Nucleus accumbens (tissue), 56 donors: ENCODE measurements at places on chromosomes 12 and 14.

- no peak for DNase-seq
Measured at GRCh38 chr14:33343016-33343415, 404.3 kb downstream of the NPAS3 start.

DNA sequence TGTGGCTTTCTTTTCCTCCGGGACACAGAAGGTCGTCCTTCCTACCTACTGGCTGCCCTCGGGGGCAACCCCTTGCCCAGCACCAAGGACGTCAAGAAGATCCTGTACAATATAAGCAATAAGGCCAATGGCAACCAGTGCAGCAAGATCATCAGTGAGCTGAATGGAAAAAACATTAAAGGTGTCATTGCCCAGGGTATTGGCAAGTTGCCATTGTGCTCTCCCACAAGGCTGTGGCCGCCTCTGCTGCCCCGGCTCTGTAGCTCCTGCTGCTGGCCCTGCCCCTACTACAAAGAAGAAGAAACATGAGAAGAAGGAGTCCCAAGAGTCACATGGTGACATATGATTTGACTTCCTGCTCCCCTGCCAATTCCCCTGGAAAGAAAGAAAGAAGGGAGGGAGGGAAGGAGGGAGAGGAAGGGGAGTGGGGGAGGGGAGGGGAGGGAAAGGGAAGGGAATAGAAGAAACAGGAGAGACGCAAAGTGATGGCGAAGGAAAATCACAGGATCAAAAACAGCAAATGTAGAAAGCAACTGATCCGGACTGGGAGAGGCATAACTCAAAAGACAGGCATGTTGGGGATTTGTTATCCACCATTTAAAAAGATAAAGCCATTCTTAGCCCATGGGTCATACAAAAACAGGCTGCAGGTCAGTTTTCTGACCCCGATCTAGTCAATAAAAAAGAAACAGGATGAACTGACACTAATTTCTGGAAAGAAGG is 61.3 kb upstream of the RESF1 start:
- DNase-seq: no peak

DNA sequence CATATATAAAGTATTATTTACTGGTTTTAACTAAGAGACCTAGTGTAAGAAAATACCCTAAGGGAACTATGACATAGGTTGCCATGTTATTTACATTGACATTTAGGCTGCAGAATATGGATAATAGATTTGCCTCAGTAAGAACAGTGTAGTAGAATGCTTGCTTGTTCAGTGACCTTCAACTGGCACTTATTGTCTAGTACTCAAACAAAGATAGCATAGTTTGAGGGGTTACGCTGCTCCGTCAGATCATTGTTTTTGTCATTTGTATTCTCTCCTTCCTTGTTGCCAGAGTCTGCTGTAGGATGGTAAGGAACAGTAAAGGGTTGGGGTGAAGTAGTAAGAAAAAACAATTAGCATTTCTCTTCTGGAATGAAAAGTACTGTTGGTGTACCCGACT is 33.2 kb downstream of the TOGARAM1 start:
- DNase-seq: no peak

GRCh38 chr12:88398031-88398430 is 182.2 kb downstream of the KITLG start:
- no peak for DNase-seq

GRCh38 chr14:103127861-103128598 is 4.8 kb downstream of the TNFAIP2 start:
- DNase-seq: no peak

DNA sequence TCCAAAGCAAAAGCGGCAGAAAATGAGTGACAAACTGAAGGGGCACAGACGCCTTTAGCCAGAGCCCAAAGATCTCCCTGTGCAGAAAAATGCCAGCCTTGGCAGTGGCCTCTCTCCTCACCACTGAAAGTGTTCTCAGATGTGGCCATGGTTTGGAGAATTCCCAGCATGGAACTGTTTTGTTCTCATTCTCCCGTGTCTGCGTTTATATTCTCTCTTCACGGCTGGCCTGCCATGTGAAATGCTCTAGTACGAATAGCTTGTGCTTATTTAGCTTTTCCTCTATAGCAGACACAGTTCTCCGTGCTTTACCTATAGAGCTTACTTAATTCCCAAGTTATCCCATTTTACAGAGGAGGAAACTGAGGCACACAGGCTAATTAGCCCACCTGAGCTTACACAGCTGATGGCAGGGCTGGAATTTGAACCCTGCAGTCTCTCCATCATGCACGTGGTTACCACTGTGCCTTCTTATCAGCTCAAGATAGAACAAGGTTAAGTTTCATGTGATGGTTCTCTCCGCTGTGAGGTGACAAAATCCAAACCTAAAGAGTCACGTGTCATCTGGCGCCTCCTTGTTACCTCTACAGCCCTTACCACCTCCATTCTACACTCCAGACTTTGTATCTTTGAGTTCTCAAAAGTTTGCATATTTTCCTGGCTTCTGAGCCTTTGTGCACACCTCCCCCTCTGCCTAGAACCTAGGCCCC is 141.6 kb downstream of the GCH1 start:
- DNase-seq: no peak

DNA sequence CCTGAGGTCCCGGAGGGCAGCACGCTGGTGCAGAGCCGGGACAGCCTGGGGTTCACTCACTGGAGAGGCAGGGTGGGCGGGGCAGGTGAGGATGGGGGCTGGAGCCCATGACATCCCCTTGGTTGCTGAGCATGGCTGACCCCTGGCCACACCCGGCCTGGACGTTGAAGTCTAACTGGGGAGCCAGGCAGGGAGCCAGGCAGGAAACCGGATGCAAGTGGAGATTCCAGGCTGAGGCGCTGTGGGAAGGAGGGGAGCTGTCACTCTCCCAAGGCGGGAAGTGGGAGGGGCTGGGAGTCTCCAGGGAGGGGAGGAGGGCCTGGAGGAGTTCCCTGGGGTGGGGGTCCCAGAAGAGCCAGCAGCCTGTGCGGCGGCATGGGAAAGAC is 7.7 kb upstream of the INF2 start:
- peak; percentile 83 for DNase-seq

DNA sequence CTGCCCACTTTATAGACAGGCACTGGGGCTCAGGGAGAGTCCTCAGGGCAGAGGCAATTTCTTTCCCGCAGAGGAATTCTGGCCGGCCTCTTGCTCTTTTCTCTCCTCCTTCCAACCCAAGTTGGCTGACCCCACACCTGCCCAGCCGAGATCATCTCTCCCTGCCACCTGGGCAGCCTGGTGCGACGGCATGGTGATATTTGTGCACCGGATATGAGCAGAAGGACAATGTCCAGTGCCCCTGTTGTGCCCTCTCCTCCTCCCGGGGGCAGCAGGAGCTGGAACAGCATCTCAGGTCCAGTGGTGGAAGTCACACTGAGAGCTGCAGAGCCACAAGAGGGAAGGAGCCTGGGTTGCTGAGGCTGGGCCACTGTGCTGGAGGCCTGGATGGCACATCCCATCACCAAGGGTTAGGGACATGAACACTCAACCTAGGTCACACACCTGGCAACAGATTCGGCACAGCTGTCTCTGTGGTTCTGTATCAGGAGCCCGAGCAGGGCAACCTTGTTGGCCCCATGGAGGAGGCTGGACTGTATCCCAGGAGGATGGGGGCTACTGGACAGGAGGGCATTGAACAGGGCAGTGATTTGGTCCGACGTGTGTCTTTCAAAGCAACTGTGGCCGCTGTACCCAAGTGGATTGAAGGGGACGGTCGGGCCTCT is 57.7 kb upstream of the DIO3 start:
- no peak for DNase-seq
